ENCODE measurements at places on chromosomes 4 and X. TPM values are rescaled to one million over a fixed set of nuclear protein-coding genes. Genes with fewer than 3 reads are reported as not detected.

DNA sequence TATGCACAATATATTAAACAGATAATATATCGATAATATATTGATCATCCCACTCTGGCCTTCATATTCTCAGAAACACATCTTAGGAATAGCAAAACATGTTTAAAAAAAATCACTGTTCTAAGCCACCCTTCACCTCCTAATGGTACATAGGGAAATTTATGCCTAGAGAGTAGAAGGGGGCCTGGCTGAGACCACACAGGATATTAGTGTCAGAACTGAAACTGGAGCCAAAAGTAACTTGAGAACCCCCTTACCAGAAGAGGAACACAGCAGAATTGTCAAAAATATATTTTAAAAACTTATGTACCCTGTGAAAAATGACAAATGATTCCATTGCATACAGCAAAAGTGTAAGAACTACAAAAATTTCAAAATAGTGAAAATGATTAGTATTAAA is 173.1 kb downstream of the VSIG4 start:
- no peak overlapping the region for H3K27ac ChIP-seq
- no peaks in the 10 kb centered on the region for H3K4me1 ChIP-seq
- DNase-seq, result no peak
- no peak overlapping the region for H3K4me3 ChIP-seq
- no peaks in the 10 kb centered on the region for H3K36me3 ChIP-seq

DNA sequence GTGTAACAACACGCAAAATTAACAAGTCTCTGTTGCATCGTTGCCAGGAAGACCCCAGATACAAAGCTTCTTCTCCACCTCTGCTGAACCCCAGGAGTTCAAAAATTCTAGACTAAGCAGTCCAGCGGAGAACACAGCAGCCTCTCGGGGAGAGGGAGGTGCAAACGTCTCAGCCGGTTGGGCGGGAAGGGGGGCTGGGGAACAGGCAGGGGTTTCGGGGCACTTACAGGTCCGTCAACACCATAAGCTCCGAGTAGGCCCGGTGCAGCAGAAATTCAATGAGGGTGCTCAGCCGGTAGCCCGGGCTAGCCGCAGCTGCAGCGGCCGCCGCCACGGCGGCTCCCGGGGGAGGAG is 394 bp downstream of the MED14 start:
- H3K4me3 ChIP-seq, result peak overlapping the region; percentile 77
- peak; percentile 30 for DNase-seq
- no peaks in the 10 kb centered on the region for H3K36me3 ChIP-seq

GRCh38 chr4:123495530-123495929 is 98.9 kb downstream of the SPRY1 start:
- peak; percentile 33 for DNase-seq
- peak overlapping the region; percentile 12 for H3K27ac ChIP-seq
- H3K36me3 ChIP-seq, result no peaks in the 10 kb centered on the region
- no peak overlapping the region for H3K4me3 ChIP-seq
- H3K27me3 ChIP-seq, result no peaks in the 10 kb centered on the region

GRCh38 chr4:54333657-54334056 is 104.6 kb downstream of the PDGFRA start:
- DNase-seq, result no peak
- no peaks in the 10 kb centered on the region for H3K36me3 ChIP-seq
- H3K27me3 ChIP-seq, result no peaks in the 10 kb centered on the region
- H3K27ac ChIP-seq, result no peak overlapping the region
- H3K4me3 ChIP-seq, result no peak overlapping the region
- H3K4me1 ChIP-seq, result no peaks in the 10 kb centered on the region

- H3K27ac ChIP-seq, result no peak overlapping the region
- H3K4me3 ChIP-seq, result no peak overlapping the region
- no peaks in the 10 kb centered on the region for H3K36me3 ChIP-seq
- H3K27me3 ChIP-seq, result no peaks in the 10 kb centered on the region
- H3K4me1 ChIP-seq, result no peaks in the 10 kb centered on the region
Measured at GRCh38 chrX:118596390-118596789, 100.8 kb downstream of the DOCK11 start.

GRCh38 chr4:142267101-142267500 is 579.0 kb downstream of the INPP4B start:
- H3K27me3 ChIP-seq, result no peaks in the 10 kb centered on the region
- DNase-seq, result no peak
- H3K36me3 ChIP-seq, result no peaks in the 10 kb centered on the region
- H3K4me1 ChIP-seq, result peaks cover 6% of the 10 kb centered on the region

- H3K36me3 ChIP-seq, result no peaks in the 10 kb centered on the region
- peaks cover 4% of the 10 kb centered on the region for H3K27me3 ChIP-seq
- DNase-seq, result peak; percentile 11
- no peaks in the 10 kb centered on the region for H3K4me1 ChIP-seq
- no peak overlapping the region for H3K27ac ChIP-seq
Measured at GRCh38 chrX:8730812-8731558, 952 bp downstream of the ANOS1 start.

GRCh38 chrX:115895678-115896329 is 274.7 kb upstream of the AGTR2 start:
- H3K27me3 ChIP-seq, result no peaks in the 10 kb centered on the region
- H3K27ac ChIP-seq, result no peak overlapping the region
- no peak for DNase-seq
- no peak overlapping the region for H3K4me3 ChIP-seq

GRCh38 chrX:9844936-9845577 is 58.8 kb downstream of the SHROOM2 start:
- peak overlapping the region; percentile 95 for H3K27ac ChIP-seq
- no peak for DNase-seq

Gene CASP6
- 78.4 TPM for total RNA-seq

Gene GAGE12H
- total RNA-seq, result not detected

Gene SLC10A3
- 28.8 TPM for total RNA-seq

Gene KDR
- 104 TPM for total RNA-seq

Gene GAGE2A
- total RNA-seq, result not detected

Gene RTL9
- 2.9 TPM for total RNA-seq

Gene STARD8
- 3.2 TPM for total RNA-seq

Gene SPIN2B
- total RNA-seq, result 9.1 TPM

Measured in hepatocyte (in vitro differentiated cells).